T follicular helper cell (primary cell): ENCODE measurements at places on chromosomes 12 and 14.

- no peak for DNase-seq
These were observed 80.5 kb downstream of the FBXO33 start for GRCh38 chr14:39351708-39352107.

GRCh38 chr12:46168426-46168825, 100.4 kb downstream of the SLC38A1 start:
- no peak for DNase-seq

- no peak for DNase-seq
These were observed 159.2 kb downstream of the SYT1 start for GRCh38 chr12:79023784-79024183.

GRCh38 chr12:15829949-15830348, 40.8 kb upstream of the EPS8 start:
- no peak for DNase-seq

DNA sequence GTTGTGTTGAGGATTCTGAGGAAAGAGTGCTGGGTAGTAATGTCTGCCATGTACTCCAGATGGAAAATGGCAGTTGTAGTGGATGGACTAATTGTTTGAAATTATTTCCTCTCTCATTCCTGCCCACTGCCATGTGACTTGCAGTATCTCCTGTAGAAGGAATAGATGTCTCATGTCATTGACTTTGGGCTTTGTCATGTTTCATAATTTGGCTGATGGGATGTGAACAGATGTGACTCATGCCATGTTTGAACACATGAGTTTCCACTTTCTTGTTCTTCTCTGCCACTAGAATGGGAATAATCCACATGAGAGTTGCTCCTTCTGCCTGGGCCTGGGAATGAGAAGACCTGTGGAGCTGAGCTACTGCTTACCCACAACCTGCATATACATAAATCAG, 2.4 kb upstream of the CALCOCO1 start:
- no peak for DNase-seq

- no peak for DNase-seq
These were observed 26.2 kb upstream of the LRRK2 start for GRCh38 chr12:40198601-40199000.

- DNase-seq: no peak
These were observed 1.1 kb downstream of the DCTN2 start for GRCh38 chr12:57545809-57546437.

DNA sequence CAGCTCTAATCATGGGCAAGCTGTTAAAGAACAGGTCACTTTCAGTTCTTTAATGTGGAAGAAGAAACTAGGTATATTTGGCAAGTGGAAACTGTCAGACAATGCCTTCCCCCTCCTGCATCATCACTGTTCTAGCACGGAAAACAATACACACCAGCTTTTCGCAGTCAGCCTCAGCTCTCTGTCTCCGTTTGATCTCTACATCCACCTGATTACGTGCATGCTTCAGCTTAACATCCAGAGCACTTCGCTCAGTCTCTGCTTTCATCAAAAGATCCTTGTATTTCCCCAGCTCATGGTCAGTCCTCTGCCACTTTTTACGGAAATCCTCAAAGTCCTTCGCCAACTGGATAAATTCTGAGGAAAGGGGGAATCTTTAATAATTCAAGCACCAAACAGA, 19.0 kb downstream of the RACGAP1 start:
- DNase-seq: no peak

DNA sequence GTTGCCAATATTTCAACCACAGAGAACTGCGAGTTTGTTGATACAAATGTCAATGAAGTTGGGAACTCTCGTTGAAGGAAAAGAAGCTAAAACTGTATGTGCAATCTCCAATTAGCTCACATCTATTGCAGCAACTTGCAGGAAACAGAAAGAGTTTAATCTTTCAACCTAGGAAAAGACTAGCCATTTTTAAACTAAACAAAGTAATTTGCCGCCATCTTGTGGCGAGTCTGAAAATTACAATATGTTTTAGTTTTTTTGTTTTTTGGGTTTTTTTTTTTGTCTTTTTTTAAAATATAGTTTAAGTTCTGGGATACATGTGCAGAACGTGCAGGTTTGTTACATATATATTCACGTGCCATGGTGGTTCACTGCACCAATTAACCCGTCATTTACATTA, 131.2 kb upstream of the FOXG1 start:
- DNase-seq: no peak

DNA sequence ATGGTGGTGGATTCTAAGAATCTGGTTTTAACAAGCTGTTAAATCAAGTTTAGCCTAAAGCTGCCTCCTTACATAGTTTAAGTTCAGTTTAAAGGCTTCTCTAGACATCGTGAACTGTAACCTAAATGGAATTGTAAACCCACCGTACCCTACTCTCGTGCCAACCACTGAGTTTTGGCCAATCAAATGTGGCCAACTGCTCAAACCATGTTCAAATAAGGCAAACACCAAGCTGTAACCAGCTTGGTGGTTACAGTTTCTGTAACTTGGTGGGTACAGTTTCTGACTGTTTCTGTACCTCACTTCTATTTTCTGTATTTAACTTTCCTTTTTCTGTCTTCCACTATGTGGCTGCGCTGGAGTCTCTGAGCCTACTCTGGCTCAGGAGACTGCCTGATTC, 131.9 kb upstream of the DDHD1 start:
- no peak for DNase-seq

DNA sequence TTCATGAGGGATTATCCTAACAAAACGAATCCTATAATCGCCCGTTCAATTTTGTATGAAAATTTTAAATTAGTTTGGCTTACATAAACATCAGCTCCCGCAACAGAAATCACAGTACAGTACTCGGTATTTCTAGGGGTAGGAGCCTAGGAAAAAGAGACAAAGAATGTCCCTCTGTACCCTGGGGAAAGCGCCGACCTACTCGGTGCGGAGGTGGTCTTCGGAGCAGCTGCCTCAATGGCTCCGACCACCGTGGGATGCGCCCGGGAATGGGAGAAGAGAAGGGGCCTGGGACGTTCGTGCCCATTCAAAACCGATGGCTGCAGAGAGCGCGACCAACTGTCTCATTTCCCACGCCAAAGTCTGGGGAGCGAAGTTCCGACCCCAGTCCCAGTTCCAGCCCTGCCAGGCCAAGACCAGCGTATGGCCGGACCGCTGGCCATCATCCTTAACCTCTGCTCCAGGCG, 618 bp downstream of the GNPNAT1 start:
- no peak for DNase-seq

DNA sequence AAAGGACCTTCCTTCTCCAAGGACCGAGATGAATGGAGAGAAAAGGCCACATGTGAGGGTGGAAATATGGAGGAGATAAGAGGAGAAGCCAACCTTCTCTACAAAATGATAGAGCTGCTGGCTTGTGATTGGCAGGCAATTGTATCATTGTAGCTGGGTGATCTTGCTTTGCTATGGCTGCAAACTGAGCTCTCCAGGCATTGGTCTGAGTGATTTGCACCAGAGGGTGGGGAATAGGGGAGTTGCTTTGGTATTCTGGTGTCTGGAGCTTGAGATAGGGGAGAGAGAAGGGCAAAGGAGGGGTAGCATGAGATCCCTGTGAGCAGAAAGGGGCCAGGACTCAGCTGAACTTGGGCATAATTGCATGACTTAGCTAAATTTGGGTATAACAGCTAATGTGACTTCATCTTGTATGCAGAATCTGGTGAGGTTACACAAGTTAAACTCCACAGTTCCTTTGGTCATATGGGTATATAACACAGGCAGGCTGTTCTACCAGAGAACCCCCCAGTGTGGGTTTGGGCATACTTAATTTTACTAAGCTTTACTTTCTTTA, 72.0 kb downstream of the FOS start:
- DNase-seq: no peak

- DNase-seq: peak; percentile 9
These were observed 69.4 kb upstream of the DYRK2 start for GRCh38 chr12:67578976-67579661.

DNA sequence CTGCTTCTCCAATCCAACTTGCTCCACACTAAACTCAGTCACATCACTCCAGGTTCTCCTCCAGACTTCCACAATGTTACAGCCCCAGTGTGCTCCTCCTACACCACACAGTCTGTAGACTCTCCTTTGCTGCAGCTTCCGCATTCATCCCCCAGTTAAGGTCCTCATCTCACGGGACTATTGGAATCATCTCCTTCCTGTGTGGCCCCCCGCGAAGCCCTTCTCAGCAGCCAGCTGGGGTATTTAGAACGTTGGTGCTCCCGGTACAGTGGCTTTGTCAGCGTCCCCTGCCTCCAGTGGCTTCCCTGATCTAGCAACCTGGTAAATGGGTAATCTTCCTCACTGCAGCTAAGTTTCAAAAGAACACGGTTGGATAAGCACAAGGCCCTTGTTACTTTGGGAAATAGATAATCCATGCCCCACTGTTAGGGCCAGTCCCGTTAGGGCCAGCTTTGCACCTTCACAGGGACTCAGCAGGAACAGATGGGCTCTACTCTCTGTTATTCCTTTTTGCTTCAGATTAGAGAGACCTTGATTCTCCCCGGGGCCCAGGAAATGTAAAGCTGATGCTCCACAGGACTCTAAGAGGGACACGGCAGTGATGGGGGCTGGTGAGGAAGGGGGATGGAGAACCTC, 823 bp upstream of the TSPAN11 start:
- no peak for DNase-seq

- DNase-seq: no peak
These were observed 10.6 kb downstream of the SPRING1 start for GRCh38 chr12:116727261-116727660.

- DNase-seq: no peak
These were observed 13.6 kb downstream of the LRRK2 start for GRCh38 chr12:40238266-40238902.

DNA sequence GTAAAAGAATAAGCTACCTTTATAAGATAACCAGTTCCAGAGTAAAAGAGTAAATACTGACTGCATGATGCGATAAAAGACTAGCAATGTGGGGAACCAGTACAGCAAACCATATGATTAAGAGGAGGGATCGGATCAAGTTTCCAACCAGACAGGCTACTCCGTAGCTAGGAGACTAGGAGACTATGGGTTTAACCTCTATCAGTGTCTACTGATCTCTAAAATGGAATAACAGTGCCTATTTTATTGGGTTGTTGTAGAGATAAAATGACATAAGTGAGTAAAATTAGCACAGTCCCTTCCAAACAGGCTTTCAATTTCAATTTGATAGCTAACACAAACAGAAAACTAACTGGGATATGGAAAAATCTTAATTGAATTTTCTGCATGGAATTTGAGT, 76.0 kb downstream of the PAWR start:
- no peak for DNase-seq

DNA sequence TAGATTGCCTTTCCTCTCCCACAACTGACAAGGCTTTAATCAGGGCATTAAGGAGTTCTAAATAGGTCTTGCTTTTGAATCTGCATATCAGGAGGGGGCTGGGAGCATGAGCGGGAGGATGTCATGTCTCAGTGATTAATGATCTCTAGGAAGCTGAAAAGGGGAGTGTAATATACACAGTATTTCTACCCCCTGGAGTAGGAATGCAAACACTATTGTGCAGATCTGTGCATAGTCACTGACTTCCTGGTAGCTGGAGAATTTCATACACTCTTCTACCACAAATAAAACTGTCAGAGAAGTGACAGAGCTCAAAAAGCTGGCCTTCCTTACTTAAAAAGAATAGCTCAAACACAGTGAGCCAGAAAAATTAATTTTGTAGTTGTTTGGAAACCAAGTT, 65.8 kb downstream of the RIC8B start:
- DNase-seq: no peak

DNA sequence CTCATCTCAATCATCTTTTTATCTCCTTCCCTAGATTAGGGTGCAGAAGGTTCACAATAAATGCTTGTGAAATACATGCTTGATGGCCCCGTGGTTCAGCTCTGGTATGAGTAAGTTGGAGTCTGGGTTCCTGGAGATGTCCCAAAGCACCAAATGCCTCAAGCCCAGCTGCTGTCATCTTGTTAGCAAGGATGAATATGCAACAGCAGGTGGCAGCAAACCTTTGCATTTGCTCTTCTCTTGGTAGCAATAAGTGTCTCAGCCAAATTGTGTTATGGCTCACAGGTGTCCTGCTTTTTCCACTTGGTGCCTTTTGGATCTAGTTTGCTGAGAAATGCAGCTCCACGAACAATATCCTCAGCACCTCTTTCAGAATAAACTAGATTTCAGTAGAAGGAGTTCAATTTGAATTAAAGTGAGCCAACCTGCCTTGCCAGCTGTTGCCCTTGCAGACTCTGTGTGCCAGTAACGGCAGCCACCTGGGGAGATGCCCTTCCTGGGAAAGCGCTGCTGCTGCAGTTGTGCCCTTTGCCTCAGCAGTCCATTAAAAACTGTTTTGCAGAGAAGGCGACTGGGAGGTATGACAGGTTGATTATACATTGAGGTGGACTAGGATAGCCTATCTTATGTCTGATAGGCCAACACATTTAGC, 417.3 kb downstream of the SNAPC1 start:
- DNase-seq: no peak

- no peak for DNase-seq
These were observed 8.5 kb upstream of the NUMB start for GRCh38 chr14:73466861-73467260.

- DNase-seq: no peak
These were observed 507.6 kb downstream of the PCNX1 start for GRCh38 chr14:71414631-71415403.

DNA sequence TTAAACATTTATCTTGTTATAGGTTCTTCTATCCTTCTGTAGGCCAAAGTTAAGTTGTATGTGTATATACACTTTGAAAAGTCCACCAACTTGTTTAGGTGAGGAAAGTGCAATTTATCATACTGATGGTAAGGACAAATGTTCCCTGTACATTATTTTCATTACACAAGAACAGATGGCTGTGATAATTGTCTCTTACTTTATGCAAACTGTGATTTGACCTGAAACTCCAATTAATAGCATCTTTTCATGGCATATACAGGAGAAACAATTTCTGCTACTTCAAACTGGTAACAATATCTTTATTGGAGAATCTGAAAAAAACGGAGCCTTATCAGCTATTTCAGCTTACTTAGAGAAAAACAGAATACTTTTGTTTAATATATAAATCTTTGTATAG, 5.6 kb downstream of the TRIM9 start:
- DNase-seq: no peak

- no peak for DNase-seq
These were observed 44.6 kb downstream of the CACNA2D4 start for GRCh38 chr12:1873531-1874510.
